ENCODE measurements at places on chromosomes 12 and 14.

- no peak for DNase-seq
These were observed 268.7 kb downstream of the AKAP6 start for GRCh38 chr14:32597771-32598170.

GRCh38 chr12:103273645-103274044 lies 222.1 kb downstream of the C12orf42 start:
- no peak for DNase-seq

- DNase-seq, result no peak
These were observed 11.7 kb downstream of the DAAM1 start for GRCh38 chr14:59200195-59200594.

DNA sequence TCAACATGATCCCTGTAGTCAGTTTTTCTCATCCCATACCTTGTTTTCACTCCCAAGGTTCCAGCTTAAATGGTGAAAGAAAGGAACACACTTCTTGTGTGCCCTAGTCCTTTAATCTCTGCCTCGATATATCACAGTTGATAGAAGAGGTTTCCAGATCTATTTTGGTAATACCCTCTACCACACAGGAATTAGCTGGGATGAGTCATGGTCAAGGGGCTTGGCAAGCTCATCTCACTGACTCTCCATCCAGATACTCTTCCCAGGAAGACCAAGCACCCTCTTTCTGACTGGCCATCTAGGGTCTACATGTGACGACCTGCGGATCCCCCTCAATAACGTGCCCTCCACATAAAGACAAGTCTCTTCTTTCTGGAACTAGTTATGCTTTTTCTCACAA lies 277.9 kb downstream of the ITPR2 start:
- no peak for DNase-seq

- DNase-seq, result no peak
These were observed 79.5 kb downstream of the ARMH4 start for GRCh38 chr14:58072288-58073071.

- peak; percentile 48 for DNase-seq
These were observed 39.1 kb upstream of the INF2 start for GRCh38 chr14:104650057-104650980.

- no peak for DNase-seq
These were observed 5.8 kb upstream of the PPP2R5C start for GRCh38 chr14:101755591-101756324.

DNA sequence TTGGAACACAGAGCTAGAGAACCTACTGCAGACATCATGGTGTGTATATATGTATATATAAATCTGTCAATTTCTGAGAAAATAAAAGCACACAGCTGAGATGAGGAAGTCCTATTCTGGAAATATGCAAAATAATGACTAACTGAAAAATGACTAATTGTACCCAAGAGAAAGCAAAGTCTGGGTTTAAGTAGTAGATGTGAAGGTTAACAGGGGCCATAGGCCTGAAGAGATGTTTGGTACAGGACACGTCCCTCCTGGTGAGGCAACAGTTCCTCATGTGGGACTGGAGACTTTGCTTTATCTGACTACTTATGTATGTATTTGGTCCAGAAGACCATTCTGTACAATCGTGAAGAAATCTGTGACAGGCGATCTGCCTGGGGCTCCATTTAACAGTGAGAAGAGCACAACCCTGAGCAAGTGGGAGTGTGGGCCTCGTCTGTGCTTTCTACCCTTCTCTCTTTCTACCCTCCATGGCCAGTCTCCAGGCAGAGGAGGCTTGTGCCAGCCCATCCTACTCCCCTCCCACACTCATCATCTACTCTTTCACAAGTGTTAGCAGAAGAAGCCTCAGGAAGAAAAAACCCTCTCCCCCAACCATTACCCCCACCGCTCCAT lies 67.5 kb downstream of the SLC41A2 start:
- no peak for DNase-seq

DNA sequence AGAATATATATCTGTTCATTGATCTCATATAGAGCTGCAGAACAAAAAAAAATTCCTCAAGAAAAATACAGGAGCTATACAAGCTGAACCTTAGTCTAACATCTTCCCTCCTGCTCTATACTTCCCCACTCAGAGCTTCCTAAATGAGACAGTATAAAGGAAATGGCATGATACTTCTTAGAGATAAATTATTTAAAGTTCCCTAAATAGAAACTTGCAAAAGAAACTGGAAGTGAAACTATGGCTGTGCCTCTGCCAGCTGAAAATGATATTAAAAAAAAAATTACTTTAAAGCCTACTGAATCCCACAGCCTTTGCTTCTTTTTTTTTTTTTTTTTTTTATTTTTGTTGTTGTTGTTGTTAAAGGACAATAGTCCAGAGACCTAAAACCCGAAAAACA lies 11.6 kb upstream of the NEK9 start:
- DNase-seq, result no peak

DNA sequence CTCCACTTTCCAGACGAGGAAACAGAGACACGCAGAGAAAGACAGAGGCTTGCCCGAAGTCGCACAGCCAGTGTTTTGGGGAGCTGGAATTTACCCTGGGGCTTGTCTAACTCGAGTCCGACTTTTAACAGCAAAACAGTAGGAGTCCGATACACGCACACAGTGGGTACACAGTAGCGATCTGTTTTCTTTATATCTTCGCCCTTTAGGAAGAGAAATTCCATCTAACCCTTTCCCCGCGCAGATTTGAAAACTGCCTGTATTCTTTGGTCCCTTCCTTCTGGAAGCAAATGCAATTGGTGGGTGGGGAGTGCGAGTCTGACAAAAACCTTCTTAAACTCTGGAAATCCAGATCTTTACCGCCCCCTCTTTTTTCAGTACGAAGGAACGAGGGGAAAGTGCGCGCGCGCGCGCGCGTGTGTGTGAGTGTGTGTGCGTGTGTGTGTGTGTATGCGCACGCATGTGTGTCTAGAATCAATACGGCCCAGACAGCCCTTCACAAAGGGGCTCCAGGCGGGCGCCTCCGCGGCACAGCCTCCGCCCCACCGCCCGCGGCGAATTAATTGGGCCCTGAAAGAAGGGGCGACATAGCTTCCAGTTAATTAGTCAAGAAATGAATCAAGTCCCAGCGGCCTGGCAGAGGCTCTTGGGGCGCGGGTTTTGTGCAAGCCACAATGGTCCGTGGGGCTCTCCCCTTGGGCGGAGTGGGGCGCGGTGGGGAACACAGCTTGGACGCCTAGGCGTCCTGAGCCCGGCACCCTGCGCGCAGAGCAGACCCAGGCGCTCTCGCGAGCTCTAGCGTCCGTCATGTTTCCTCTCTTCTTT lies 14.0 kb upstream of the TBX3 start:
- DNase-seq, result no peak

DNA sequence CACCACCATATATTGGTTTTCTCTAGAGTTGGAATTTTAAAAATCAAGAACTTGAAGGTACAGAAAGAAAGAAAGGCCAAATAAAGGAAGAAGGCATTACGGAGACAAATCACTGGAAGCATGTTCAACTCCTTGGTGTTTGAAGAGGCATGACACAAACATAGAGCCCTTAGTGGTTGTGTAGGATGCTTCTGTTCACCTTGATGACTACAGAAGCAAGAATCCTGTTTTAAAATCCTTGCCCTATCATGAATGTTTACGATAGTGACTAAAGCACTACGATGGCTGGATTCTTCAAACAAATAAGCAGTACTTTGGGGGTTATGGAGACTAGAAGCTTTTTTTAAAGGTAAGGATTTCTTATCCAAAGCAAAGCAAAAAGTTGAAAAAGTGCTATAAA lies 10.3 kb upstream of the ISM2 start:
- DNase-seq, result no peak

- DNase-seq, result no peak
These were observed 25.3 kb downstream of the CLEC2A start for GRCh38 chr12:9906873-9907272.

GRCh38 chr14:68862954-68863594 lies 70.2 kb upstream of the ZFP36L1 start:
- DNase-seq, result peak; percentile 21

- no peak for DNase-seq
These were observed 175.8 kb downstream of the PAWR start for GRCh38 chr12:79514730-79515529.
